Kasumi-1 (cell line): ENCODE measurements at places on chromosomes 6 and 20.

DNA sequence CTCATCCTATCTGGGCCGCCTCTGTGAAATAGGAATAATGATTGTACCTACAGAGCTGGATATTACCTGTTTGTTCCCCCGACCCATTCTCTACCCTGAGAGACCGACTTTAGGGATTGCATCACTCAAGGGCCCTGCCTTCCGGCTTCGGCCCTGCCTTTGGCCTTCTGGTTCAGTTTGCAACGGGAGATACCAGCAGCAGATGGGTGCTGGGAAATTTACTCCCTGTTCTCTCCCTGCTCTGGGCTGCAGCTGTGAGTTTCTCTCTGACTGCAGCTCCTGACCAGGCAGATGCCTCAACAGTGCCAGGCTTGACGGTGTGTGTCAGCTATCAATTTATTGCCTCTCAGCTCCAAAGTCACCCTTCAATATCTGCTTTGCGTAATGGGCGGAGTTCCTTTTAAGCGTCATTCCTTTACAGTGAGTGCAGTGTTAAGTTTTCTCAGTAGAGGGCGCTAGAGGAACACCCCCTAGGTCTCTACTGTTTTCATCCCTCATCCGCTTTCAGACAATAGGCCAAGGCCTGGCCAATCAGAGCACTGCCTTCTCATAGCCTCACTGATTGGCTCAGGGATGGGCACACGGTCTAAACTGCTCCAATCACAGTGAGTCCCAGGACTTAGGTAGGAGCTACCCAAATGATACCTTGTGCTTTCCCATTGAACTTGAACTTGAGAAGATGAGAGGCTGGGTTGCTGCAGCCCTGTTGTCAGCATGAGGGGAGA lies 30.0 kb downstream of the KCNG1 start:
- DNase-seq, result peak; percentile 37

GRCh38 chr6:125931733-125932450 lies 24.7 kb upstream of the HINT3 start:
- DNase-seq, result no peak

DNA sequence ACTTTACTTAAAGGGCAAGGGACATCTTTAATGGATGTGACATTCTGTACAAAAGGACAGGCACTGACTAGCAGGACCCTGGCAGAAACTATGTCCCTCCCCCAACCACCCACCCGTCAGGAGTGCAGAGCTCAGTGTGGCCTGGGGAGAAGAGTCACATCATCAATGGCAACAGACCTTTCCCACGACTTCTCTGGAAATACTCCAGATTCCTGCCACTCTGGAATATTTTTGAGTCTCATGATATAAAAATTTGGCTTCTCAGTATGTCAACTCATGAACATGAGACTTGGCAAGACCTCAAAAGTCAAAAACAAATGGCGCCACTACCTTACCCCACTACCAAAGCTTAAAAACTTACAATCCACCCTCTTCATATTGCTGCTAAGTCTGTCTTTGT lies 118.3 kb downstream of the SLC23A2 start:
- no peak for DNase-seq

- DNase-seq, result peak; percentile 51
These were observed 71.0 kb upstream of the CD83 start for GRCh38 chr6:14046476-14047068.

GRCh38 chr6:43378631-43379030 lies 9.2 kb upstream of the ZNF318 start:
- DNase-seq, result no peak
